ENCODE measurements at places on chromosomes 5 and 9.
A peak's percentile ranks its signal among the peaks of the same experiment; 100 is the strongest.

DNA sequence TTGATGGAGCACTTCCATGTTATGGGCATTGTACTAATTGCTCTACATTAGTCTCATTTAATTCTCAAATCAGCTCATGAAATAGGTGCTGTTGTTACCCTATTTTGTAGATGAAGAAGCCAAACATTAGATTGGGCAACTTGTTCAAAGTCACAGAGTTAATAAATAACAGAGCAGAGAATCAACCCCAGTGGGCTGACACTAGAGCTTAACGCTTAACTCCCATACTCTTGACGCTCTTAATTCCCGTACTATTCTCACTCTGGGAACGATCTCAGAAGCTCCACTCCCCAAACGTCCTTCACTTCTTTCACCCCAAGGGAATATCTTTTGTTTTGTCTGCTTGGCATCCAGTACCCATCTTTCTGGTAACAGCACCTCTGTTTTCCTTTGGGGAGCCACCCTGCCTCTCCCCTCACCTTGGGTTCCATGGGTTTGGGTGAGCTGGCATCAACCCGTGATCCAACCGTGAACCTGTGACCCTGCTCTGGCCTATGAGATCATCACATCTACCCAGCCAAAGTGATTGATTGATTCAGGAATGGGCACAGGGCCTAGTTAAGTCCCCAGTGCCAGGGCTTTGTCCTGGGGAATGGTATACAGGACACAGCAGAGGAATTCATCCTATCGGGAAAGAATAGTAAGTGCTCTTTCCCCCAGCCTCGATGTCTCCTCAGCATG is 169.2 kb downstream of the NR3C1 start:
- no peak for DNase-seq

DNA sequence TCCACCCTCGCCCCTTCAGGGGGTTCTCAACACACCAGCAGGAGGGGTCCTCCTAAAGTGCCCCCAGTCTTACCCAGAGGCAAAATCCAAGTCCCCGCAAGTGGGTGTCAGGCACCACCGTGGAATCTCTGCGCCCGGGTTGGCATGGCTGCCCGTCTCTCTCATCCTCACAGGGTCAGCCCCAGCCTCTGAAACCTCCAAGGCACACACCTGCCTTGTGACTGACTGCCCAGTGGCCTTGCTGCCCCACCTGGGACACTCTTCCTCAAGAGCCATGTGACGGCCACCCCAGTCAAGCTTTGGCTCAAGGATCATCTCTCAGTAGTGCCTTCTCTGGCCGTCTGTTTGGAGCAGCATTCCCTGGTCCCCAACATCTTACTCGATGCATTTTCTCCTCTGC is 4.9 kb downstream of the FBP2 start:
- DNase-seq: no peak

GRCh38 chr5:150557509-150557872 is 49.6 kb downstream of the NDST1 start:
- DNase-seq: peak; percentile 71

- DNase-seq: no peak
Observed at GRCh38 chr9:126275386-126276001, 51.1 kb upstream of the MVB12B start.

DNA sequence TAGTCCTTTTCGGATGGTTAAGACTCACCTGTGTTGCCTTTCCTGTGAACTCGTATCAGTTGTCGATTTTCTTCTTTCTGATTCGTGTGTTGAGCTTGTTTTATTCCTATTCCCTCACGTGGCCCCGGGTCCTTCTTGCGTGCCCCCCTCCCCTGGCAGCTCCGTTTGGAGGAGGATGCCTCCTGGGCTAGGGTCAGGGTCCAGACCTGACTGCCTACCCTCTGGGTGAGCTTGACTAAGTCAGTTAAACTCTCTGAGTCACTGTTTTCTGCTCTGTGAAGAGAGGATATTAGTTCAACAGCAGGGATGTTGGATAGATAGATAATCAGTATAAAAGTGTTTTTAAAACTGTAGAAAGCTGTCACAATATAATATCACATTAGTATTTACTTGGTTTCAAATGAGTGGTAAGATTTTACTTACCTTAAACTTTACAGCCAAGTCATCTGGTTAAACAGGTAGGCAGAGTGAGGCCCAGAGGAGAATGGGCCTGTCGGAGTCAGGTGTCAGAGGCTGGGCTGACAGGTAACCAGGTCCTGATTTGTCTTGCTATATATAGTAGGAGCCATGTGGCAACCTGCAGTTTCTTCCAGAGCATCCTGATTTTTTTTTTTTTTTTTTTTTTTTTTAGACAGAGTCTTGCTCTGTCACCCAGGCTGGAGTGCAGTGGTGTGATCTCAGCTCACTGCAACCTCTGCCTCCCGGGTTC is 24.2 kb downstream of the PPARGC1B start:
- no peak for DNase-seq

- DNase-seq: no peak
Observed at GRCh38 chr9:114054191-114054690, 23.9 kb downstream of the AMBP start.

All from psoas muscle (tissue), 8 donors.